ENCODE measurements at places on chromosomes 3 and 15.

DNA sequence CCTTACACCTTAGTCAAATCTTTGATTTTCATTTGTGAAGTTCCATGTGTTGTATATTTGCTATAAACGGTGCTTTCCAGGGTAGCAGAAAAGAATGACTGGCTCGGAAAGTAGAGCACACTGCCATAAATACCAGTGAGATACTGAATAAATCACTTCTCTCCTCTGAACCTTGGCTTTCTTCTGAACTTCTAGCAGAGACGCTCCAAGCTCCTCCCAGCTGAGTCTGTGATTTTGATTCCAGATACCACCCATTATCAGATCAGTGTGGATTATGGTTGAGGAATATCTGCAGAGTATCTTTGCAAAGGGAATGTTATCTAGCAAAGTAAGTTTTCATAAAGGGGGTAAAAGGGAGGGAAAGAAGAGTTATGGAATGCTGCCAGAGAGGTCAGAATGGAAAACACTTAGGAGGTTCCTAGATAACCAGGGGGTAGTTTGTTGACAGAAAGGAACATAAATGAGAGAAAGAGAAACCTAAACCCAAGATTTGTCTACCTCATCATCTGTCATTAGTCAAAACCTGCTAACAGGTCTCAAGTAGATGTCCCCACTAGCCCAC is 98.5 kb upstream of the PSMD6 start:
- no peak for DNase-seq

- no peak for DNase-seq
Observed at GRCh38 chr3:80733522-80734176, 965.9 kb upstream of the ROBO1 start.

DNA sequence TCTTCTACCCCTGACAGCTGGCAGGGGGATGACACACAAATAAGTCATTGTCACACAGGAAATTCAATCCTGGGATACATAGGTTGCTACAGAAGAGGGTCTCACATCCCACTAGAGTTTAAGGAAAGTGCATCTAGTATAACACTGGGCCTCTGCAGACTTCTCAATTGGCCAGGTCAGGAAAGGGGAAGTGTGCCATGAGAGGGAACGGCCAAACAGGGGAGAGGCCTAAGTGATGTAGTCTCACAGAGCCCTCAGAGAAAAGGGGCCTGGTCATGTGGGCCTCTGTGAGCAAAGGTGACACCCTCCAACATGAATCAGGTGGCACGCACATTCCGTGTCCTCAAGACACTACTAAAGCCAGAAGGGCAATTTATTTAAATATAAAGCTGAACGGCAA is 11.2 kb downstream of the ZXDC start:
- no peak for DNase-seq

DNA sequence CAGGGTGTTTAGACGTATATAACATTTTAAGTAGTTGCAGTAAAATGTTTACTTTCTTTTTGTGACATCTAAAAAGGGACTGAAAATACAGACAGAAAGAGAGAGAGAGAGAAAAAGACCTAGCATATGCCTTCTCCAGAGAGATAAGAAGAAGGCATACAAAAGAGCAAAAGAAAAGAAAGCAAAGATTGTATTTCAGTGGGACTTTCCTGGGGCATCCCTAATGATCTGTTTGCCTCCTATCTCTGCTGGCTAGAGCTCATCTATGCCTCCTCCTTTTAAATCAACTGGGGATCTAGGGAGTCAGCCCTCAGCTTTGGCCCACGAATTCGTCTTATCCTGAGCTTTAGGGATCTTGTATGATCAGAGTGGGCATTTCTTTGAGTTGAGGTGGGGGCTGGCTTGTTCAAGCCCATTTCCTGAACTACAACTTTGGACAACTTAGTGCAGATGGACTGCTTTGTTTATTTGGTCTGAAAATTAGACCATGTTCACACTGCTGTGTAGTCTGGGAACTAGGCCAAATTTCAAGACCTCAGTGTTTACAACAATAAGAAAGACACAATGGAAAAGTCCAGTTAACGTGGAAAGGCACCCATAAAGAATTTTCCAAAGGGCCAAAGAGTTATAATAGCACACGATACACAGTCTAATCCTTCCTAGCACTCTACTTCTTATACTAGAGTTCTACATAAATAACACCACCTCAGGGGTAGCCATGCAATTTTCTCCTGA is 61.0 kb downstream of the ATP8B4 start:
- no peak for DNase-seq
